ENCODE measurements at places on chromosomes 11 and 22. TPM values are rescaled to one million over a fixed set of nuclear protein-coding genes. Genes with fewer than 3 reads are reported as not detected.
A peak's percentile ranks its signal among the peaks of the same experiment; 100 is the strongest.

DNA sequence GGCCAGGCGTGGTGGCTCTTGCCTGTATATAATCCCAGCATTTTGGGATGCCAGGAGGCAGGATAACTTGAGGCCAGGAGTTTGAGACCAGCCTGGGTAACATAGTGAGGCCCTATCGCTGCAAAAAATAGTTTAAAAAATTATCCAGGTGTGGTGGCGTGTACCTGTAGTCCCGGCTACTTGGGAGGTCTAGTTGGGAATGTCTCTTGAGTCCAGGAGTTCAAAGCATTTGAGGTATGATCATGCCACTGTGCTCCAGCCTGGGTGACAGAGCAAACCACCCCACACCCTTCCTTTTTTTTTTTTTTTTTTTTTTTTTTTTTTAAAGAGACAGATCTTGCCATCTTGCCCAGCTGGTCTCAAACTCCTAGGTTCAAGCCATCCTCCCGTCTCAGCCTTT lies 16.8 kb downstream of the CBL start:
- no peak for DNase-seq

DNA sequence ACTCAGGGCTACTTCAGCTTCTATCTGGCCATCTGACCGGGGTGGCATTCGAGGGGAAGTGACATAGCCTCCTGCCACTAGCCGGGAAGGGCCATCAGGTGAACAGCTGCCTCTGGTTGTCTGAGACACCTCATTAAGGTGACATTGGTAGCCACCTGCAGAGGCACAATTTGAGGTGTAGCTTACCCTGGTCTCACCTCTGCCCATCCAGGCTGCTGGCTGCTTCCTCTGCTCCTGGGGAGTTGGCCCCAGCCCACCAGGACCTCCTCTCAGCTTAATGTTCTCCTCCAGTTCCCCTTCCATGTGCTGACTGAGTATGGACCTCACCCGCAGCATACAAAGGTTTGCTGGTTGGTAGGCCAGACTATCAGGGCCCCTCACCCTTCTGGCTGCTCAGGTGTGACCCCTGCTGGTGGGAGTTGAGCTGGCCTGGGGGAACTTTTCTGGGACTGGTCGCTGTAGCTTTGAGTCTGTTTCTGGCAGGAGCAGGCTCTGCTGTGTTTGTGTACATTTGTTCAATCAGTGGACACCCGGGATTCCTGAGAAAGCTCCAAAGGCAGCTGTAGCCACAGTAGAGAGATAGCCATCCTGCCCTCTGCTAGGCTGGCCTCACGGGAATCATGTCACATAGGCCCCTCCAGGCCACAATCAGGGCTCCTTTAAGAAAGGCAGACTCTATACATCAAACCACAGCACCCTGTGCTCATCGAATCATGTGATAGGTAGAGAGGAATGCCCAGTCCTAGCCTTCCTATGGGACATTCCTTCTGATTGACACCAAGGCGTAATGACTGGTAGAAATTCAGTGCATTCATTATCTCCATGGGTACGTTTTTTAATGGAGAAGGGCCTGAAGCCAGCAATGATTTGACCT lies 295.1 kb upstream of the PLET1 start:
- DNase-seq: peak; percentile 12

DNA sequence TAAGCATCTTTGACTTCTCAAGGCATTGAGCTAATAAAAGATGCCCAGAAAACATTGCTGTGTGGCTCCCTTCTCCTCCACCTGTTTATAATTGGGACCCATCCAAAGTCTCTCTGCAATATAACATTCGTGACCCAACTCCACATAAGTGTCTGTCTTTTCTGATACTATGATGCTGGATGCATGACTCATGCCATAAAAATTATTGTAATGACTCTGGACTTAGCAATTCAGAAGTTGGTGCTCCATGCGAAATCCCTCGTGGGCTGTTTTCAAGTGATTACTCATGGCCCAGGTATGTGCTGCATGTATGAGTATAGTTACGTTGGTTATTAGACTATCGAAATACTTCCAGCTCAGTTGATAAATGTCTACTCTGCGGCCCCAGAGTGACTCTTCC lies 11.7 kb downstream of the FJX1 start:
- peak; percentile 85 for DNase-seq

- no peak for DNase-seq
These were observed 33.6 kb upstream of the CLMP start for GRCh38 chr11:123228496-123229163.

GRCh38 chr11:16891964-16892363 lies 122.2 kb downstream of the PLEKHA7 start:
- DNase-seq: no peak

The PGA4 gene
- not detected for polyA plus RNA-seq

The LINC01488 gene
- 0.05 TPM for polyA plus RNA-seq

The OR56B4 gene
- not detected for polyA plus RNA-seq

The LRP4 gene
- 6.4 TPM for polyA plus RNA-seq

The MOGAT2 gene
- polyA plus RNA-seq: not detected

The AIP gene
- polyA plus RNA-seq: 68.8 TPM

The FBLN1 gene
- polyA plus RNA-seq: 34.4 TPM

The KCNA4 gene
- polyA plus RNA-seq: not detected
